ENCODE measurements at places on chromosomes 11 and 22. TPM values are rescaled to one million over a fixed set of nuclear protein-coding genes. Genes with fewer than 3 reads are reported as not detected.

Gene HOATZ
- not detected for total RNA-seq

Gene TREH
- not detected for total RNA-seq

Gene PHF21B
- total RNA-seq = not detected

Gene P4HA3
- 11.9 TPM for total RNA-seq

All from sigmoid colon (tissue), 7 donors.